ENCODE measurements at places on chromosomes 12 and 14. TPM values are rescaled to one million over a fixed set of nuclear protein-coding genes. Genes with fewer than 3 reads are reported as not detected.

- no peak for DNase-seq
Measured at GRCh38 chr12:91380631-91381030, 198.0 kb upstream of the DCN start.

DNA sequence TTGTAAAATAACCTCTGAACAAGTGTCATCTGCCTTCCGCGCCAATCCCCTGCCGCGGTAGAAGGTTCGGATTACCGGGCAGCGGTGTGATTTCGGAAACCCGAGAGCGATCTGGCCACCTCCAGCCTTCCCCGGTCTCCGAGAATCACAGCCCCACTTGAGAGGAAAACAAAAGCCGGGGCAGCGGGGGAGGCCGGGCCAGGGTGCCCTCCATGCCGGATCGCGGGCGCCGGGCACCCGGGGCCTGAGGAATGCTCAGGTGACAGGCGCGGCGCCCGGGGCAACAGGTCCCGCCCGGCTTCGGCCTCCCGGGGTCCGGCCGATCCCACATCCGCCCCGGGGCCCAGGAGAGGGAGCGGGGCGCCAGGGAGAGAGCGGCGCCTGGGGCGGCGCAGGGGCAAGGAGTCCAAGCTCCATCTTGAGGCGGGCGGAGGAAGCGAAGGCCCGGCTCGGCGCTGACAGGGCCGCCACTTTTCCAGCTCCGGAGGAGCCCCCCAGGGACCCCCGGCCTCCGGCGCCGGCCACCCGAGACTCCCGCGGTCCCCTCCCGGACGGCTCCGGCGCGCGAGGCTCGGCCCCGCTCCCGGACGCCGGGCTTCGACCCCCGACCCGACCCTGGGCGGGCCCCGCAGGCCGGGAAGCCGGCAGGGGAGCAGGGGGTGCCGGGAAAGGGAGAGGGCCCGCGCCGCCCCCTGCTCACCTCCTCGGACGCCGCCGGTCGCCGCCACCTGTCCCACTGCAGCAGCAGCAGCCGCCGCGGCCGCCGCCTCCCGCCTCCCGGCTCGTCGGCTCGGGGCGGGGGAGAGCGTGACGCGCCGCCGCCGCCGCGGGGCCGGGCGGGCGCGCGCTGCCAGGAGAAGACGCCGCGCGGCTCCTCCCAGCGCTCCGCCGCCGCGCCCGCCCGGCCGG is at the start of gene CLIP1:
CLIP1 (minus strand) TSS at position 849 of the 909 bp plus-strand sequence. CDS start 42,217 bp downstream, outside the sequence.
- no peak for DNase-seq

DNA sequence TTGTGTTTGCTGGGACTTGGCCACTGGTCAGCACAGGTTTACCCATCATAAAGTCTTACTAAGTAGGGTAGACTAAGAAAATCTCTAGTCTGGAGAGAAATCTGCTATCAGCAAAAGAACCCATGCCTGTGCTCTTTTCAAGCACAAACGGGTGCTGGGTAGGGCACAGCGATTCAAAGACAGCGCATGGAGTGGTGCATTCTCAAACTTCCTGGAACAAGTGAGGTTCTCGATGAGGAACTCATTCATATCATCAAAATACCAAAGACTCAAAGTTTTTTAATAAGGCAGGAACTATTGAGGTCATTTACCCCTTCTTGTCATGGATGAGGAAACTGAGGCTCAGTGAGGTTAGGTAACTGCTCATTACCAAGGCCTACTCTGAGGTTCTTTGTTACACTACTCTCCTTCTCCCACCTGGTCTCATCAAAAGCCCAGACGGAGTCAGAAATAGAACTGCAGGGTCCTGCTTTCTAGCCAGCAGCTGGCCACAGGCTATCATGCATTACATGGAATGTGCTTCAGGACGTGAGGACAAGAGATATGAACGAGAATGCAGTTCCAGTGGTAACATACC is 390.3 kb downstream of the ZFP36L1 start:
- no peak for DNase-seq

- no peak for DNase-seq
Measured at GRCh38 chr14:36757734-36758601, 96.3 kb downstream of the PAX9 start.

- DNase-seq, result no peak
Measured at GRCh38 chr12:49295082-49295936, at the start of gene PRPH. TSS of gene PRPH (plus strand) at chr12:49295147. CDS start at chr12:49295201, 54 bp downstream.

- DNase-seq, result no peak
Measured at GRCh38 chr12:106081606-106082005, 57.1 kb downstream of the NUAK1 start.

DNA sequence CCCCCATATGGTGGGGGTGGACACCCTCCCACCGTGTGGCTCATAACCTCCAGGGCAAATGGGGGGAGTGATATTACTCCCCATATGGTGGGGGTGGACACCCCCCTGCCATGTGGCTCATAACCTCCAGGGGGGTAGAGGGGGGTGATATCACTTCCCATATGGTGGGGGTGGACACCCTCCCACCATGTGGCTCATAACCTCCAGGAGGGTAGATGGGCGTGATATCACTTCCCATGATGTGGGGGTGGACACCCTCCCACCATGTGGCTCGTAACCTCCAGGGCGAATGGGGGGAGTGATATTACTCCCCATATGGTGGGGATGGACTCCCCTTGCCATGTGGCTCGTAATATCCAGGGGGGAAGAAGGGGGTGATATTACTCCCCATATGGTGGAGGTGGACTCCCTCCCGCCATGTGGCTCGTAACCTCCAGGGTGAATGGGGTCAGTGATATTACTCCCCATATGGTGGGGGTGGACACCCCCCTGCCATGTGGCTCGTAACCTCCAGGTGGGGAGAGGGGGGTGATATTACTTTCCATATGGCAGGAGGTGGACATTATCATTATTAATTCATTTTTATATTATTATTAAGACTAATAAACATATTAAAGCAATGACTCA is 51.2 kb upstream of the OXA1L start:
- no peak for DNase-seq

- DNase-seq, result no peak
Measured at GRCh38 chr14:99190696-99191394, 81.2 kb downstream of the BCL11B start.

DNA sequence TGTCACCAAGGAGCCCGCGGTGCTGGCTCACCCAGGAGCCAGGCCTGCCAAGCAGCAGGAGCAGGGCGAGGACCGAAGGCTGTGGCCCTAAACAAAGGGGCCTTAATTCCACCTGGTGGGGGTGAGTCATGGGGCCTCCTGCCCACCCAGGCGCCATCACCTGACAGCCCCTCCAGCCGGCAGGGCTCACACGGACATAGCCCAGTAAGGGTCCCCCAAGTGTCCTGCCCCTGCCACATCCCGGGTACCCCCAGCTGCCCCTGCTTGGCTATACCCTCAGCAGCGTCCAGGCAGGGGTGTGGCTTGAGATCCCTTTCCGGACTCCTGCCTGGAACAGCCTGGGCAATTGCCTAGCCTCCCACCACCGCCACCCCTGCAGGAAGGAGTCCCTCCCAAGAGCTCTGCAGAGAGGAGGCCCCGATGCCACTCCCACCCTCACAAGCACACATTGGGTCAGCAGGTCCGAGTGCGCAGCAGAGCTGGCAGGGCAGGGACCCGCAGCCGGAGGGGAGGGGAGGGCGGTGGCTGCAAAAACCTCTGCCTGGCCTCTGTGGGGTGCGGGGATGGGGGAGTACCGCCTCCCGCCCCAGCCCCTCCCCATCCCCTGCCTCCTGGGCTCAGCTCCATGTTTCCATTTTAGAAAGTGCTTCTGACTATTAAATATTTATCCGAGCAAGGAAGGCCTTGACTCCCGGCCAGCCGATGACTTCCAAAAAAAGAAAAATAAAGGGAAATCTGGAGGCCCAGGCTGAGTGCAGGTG is 4.6 kb downstream of the AHNAK2 start:
- no peak for DNase-seq

- DNase-seq, result no peak
Measured at GRCh38 chr14:52692248-52692962, 3.0 kb downstream of the ERO1A start.

DNA sequence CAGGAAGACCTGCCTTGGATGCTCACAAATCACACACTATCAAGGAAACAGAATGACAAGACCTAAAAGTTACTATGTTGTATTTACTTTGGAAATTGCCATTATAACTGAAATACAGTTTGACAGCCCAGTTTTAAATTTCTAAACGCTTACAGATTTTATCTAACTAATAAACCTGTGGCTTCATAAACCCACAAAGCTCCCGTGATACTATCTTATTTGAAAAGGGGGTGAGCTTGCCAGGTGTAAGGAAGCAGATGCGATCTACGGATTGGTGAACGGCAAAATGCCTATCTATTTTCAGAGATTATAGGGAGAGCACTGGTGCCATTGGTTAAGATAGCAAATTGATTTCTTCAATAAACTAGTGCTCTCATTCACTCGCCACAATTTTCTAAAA is 485.5 kb downstream of the BCAT1 start:
- DNase-seq, result no peak

DNA sequence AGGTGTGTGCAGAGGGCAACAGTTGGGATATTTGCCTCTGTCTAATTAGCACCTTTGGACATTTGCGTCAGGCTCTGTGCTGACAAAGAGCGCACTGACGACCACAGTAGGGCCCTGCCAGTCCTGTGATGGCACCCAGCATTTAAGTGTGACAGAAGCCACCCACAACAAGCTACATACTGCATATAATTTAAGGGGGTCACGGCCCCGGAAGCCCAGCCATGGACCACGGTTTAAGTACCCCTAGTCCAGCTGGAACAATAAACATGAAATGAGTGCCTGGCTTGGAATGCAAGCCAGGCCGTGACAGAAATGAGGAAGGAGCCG is 16.8 kb upstream of the DYNC1H1 start:
- no peak for DNase-seq

DNA sequence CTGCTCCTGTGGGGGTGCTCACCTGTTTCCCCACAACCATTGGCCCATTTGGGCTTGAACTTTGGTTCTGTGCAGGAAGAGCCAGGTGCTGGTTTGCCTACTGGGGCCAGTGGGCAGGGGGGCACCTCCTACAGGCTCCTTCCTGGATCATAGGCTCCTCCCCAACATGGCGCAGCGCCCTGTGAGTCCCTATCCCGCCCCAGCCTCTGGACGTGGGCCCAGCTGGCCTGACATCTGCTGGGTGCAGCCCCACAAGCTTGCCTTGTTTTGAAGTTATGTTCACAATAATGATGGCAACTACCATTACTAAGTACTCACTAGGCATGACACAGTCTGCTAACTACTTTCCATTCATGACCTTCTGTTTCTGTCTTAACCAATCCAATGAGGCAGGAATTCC is 147.8 kb downstream of the RBM19 start:
- no peak for DNase-seq

The GZMB gene
- 0.30 TPM for polyA plus RNA-seq

The DLGAP5 gene
- polyA plus RNA-seq, result 32.8 TPM

The ART4 gene
- polyA plus RNA-seq, result 0.16 TPM

The KRT4 gene
- polyA plus RNA-seq, result 0.65 TPM

The IGF1 gene
- 3.6 TPM for polyA plus RNA-seq

The KLRC4 gene
- polyA plus RNA-seq, result not detected

The TROAP gene
- 26.6 TPM for polyA plus RNA-seq

The TPCN1 gene
- polyA plus RNA-seq, result 32.7 TPM
